ENCODE measurements at places on chromosomes 2 and 18.
A peak's percentile ranks its signal among the peaks of the same experiment; 100 is the strongest.

DNA sequence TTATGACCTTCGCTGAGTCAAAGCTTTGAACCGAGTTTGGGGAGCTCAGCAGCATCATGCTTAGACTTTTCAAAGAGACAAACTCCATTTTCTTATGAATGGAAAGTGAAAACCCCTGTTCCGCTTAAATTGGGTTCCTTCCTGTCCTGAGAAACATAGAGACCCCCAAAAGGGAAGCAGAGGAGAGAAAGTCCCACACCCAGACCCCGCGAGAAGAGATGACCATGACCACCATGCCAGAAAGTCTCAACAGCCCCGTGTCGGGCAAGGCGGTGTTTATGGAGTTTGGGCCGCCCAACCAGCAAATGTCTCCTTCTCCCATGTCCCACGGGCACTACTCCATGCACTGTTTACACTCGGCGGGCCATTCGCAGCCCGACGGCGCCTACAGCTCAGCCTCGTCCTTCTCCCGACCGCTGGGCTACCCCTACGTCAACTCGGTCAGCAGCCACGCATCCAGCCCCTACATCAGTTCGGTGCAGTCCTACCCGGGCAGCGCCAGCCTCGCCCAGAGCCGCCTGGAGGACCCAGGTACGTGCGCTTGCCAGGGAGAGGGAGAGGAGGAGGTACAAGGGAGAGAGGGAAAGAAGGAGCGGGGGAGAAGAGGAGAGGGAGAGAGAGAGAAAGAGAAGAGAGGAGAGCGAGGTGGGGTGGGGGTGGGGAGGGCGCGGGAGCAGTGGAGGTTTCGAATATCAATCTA, at the start of gene DLX1:
TSS of gene DLX1 (plus strand) at position 48 of the 700 bp plus-strand sequence. CDS start at position 219, 171 bp downstream.
- H3K36me3 ChIP-seq, result no peaks in the 10 kb centered on the region
- DNase-seq, result no peak
- peaks cover 46% of the 10 kb centered on the region for H3K4me1 ChIP-seq
- peaks cover 90% of the 10 kb centered on the region for H3K27me3 ChIP-seq

DNA sequence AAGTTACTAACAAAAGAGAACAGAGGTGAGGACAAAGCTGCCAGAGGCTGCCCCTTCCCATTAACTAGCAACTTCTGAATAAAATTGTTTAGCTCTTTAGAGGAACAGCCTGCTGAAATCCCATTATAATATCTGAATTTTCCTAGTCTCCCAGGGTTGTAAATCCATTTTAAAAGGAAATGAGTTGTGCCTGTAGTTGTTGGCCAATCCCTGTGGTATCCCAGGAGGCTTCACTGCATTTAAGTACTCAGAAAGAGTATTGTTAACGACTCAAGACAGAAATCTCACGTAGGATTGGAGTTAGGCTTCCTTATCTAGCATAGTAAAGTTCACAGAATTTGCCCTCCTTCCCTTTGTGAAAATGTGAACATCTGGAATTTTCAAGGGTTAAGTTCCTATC, 8.9 kb downstream of the LAPTM4A start:
- H3K4me3 ChIP-seq, result no peak overlapping the region
- H3K27me3 ChIP-seq, result no peaks in the 10 kb centered on the region
- peaks cover 4% of the 10 kb centered on the region for H3K36me3 ChIP-seq
- no peak for DNase-seq
- H3K4me1 ChIP-seq, result peaks cover 5% of the 10 kb centered on the region
- no peak overlapping the region for H3K27ac ChIP-seq

DNA sequence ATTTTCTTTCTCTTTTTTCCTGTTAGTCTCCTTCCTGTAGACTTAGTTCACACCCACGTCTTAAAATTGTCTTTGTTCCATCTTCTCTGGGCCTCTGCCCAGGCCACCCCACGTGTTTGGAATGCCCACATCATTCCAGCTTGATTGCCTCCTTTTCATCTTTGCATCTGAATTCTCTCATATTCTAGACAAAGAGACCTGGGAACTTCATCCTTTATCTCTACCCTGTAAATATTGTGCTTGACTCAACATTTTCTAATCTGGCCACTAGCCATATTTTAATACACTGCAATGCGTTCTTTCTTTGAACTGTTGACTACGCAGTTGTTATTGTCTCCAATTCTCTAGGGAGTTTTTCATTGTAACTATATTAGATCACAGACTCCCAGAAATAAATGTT, 187.5 kb upstream of the NRXN1 start:
- H3K4me3 ChIP-seq, result no peak overlapping the region
- H3K27me3 ChIP-seq, result no peaks in the 10 kb centered on the region
- no peak overlapping the region for H3K27ac ChIP-seq
- no peaks in the 10 kb centered on the region for H3K4me1 ChIP-seq
- H3K36me3 ChIP-seq, result no peaks in the 10 kb centered on the region

DNA sequence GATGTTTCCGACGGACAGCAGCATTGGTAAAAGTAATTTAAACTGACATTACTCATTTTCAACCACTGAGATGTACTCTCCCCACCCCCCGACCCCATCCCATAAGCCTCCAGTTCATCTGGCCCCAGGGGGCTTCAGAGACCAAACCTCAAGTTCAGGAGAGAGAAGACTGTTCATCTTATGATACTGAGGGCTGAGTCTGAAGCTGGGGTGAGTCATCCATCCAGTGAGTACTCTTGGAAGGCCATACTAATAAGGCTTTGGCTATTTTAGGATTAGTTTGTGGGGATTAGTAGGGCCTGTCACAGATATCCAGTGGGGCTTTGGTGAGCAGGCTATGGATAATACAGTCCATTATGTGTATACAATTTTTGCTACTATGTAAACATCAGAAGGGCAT, 125.3 kb upstream of the APCDD1 start:
- H3K4me1 ChIP-seq, result peaks cover 3% of the 10 kb centered on the region
- H3K27ac ChIP-seq, result no peak overlapping the region

DNA sequence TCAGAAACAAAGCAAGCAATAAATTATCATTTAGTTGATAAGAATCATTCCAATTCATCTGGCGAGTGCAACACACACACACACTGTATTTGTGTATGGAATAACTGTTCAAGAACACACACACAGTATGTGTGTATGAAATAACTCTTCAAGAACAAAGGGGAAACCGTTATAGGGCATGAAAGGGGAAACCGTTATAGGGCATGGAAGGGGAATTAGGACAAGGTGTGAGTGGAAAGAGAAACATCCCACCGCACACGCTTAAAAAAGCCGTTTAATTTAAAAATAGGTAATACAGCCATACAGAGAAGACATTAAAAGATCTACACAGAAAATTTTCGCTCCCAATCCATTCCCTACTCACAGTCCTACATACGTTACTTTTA, 607 bp upstream of the TSN start:
- DNase-seq, result no peak
- H3K4me1 ChIP-seq, result peaks cover 20% of the 10 kb centered on the region
- H3K36me3 ChIP-seq, result no peaks in the 10 kb centered on the region
- no peaks in the 10 kb centered on the region for H3K27me3 ChIP-seq
- peak overlapping the region; percentile 99 for H3K4me3 ChIP-seq
- H3K27ac ChIP-seq, result peak overlapping the region; percentile 97
